Stimulated activated CD8-positive, alpha-beta memory T cell treated with anti-CD3 and anti-CD28 coated beads, Interleukin-4, amount 100 ng/mL, for 1 hour (primary cell): ENCODE measurements at places on chromosomes 12 and 14.

GRCh38 chr12:24591079-24591626 is 357.7 kb downstream of the BCAT1 start:
- no peak for DNase-seq

DNA sequence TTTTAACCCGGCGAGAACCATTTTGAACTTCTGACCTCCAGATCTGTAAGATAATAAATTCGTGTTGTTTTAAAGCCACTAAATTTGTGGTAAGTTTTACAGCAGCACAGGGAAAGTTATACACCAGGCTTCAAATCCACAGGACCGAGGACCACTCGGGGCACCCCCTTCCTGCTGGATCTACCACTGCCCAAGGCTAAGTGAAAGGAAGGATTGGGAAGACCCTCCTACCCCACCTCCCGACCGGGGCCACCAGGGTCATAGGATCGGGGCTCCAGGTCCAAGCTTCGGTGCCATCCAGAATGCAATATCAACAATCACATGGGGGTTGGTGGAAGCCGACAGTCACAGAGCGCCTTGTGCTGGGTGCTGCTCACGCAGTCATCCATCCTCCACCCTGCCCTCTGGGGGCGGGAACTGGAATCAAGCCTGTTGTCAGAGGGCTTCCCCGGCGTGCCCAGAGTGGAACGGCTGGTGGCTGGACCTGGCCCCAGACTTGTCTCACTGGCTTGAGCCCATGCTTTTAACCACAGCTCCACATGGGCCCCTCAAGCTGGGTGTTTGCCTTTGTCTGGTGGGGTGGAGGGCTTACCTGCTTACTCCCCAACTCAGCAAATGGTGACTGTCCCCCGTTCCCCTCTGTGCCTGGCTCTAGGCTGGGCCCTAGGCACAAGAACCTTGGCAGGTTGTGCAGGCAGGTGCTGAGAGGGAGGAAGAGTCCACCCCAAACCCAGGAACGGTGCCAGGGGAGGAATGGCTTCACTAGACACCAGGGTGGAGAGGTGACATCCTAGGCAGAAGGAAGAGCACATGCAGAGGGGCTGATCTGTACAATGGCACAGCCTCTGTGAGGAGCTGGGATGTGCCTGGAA is 180.3 kb upstream of the RTL1 start:
- no peak for DNase-seq

DNA sequence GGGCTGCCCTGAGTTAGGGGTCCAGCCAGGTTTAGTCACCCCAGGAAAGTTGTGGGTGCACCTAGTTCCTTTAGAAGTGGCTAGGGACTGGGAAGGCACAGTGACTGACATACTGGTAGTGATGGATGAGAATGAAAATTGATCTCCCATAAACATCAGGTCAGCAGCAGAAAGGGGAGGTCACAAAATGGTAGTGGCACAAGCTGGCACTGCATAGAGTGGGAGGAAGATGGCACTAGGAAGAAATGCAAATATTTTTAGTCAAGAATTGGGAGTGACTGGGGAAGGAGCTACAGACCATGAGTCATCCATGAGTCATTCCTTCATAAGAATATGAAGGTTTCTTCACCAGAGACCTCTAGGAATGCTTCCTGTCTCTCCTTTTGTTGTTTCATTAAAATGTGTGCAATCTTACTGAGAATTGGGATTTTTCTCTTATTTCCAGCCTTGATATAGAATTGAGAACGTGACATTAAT is 198.3 kb upstream of the AMIGO2 start:
- no peak for DNase-seq

GRCh38 chr14:70641548-70642302 is at the start of gene TTC9:
Gene TTC9, plus strand, starts transcription at chr14:70641916. Its CDS starts 214 bp downstream, at chr14:70642130.
- DNase-seq, result no peak

- DNase-seq, result no peak
These were observed 27.5 kb upstream of the MDM1 start for GRCh38 chr12:68359674-68360073.

DNA sequence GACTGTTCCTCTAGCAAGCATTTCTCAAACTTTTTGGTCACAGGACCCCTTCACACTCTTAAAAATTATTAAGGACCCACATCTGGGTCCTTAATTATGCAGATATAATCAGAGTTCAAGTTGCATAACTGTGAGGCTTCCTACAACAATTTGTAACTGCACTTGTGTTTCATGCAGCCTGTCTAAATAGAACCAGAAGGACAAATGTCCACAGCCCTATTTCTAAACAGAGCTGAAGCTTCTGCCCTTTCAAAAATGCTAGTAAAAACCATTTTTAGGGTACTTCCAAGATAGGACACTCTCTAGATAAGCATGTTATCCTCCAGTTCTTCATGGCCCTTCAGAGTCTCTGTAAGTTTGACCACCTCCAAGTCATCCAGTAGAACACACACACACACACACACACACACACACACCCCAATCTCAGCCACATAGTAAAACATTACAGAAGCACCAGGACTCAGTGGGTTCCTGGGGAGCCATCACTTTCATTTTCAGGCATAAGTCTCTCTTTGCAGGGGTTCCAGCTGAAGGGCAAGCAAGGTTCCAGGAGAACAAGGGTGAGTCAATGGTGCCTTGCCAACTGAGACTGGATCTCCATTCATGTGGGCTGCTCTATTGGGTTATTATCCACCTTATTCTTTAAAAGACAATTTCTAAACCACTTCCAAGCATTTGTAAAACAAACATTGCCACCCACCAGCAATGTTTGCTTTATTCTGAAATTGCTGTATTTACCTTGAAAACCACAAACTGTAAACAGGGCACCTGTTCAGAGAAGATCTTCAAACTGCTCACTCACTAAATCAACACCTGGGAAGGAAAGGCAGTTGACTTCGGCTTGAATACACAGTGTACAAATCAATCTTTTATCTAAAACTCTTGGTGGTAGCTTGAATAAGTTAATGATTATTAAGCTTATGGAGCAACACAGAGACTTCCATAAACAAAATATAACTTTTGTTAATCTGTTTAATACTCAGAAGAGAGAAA is 64.1 kb downstream of the ITPR2 start:
- no peak for DNase-seq
